ENCODE measurements at places on chromosomes 11 and 22. TPM values are rescaled to one million over a fixed set of nuclear protein-coding genes. Genes with fewer than 3 reads are reported as not detected.

ZNF280B gene
- polyA plus RNA-seq = 1.2 TPM

C22orf31 gene
- not detected for polyA plus RNA-seq

TMEM223 gene
- polyA plus RNA-seq = 15.7 TPM

FOLR1 gene
- polyA plus RNA-seq = 1.2 TPM

CKAP5 gene
- 111 TPM for polyA plus RNA-seq

Measured in BJ (cell line).